ENCODE measurements at places on chromosomes 1 and 21.

- DNase-seq: no peak
Measured at GRCh38 chr1:223758734-223759133, 46.4 kb downstream of the CAPN2 start.

DNA sequence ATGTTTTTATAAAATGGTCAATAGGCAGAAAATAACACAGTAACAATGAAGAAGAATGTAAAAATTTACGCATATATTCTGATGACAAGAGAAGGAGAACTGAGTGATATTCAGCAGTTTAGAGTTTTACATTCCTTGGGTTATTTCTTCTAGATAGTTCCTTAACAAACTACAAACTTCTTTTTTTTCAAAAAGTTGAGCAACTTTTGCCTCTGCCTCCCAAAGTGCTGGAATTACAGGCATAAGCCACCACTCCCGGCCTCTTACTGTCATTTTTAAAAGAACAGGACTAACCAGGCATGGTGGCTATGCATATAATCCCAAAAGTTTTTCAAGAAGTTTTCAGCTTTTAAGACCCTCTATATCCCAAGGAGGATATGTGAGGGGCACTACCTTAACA is 32.9 kb downstream of the ARNT start:
- no peak for DNase-seq

GRCh38 chr1:8599646-8600212 is 217.7 kb downstream of the RERE start:
- no peak for DNase-seq

DNA sequence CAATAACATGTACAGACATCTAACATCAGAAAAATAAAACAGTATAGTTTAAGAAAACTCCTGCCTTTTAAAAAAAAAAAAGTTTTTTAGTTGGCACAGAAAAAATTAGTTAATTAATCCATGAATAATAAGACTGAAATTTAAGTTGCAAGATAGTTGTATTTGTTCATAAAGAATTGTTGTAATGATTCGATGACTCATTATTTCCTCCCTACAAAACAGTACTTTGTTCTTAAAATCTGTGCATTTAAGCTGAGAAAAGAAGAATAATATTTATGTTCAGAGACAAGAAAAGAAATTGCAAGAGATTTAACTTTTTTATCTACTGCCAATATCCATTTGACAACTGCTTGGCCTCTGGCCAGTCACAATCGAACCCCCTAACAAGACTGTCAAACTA is 894.7 kb downstream of the ADGRL2 start:
- DNase-seq: no peak

- DNase-seq: peak; percentile 31
Measured at GRCh38 chr1:153598309-153599172, 14.4 kb downstream of the S100A16 start.

DNA sequence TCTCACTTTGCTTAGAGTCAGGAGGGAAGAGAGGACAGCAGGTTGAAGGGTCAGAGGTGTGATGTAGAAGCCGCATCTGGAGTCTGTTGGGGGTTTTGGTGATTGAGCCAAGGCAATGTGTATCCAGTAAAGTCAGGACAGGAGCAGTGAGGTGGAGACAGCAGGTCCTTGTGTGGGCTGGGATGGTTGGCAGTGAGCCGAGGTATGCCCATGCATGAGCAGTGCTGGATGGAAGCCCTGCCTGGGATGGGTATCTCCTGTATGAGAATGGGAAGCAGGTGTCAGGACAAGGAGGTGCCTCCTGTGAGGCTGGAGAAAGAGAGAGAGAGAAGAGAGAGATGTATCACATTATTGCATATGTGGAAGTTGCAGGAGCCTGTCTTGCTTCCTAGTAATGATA is 90.0 kb downstream of the OBSCN start:
- DNase-seq: no peak

DNA sequence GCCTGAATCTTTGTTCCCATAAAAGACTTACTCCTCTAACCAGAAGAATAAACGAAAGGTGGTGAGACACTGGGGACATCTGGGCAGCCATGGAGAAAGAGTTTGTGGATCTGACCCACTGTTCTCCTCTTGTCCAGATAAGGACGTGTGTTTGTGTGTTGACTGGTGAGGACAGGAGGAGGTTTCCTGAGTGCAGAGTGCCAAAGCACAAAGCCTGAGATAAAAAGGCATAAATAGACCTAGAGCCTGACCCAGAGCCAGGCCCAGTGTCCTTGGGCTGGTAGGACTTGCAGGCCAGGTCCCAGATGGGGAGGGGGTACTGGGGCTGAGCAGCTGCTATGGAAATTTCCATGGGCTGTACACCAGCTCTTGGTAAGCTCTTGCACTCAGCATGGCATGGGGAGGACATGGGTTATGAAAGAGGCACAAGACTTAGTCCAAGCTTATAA is 19.6 kb upstream of the COQ8A start:
- no peak for DNase-seq
